Neural crest cell (in vitro differentiated cells): ENCODE measurements at places on chromosomes 7 and 10. TPM values are rescaled to one million over a fixed set of nuclear protein-coding genes. Genes with fewer than 3 reads are reported as not detected.

Gene GBX1
- 2.0 and 2.4 TPM in 2 replicates for total RNA-seq

Gene SERPINE1
- 0.07 TPM in 1 of 2 replicates, not detected in the other for total RNA-seq

Gene BLNK
- total RNA-seq, result not detected in 2 replicates

Gene PNLIPRP1
- not detected in 2 replicates for total RNA-seq

Gene PIK3AP1
- total RNA-seq, result 0.73 and 1.3 TPM in 2 replicates

Gene C10orf120
- not detected in 2 replicates for total RNA-seq

Gene SKIDA1
- total RNA-seq, result 52.1 and 53.0 TPM in 2 replicates

Gene ZPBP
- total RNA-seq, result not detected in 2 replicates

Gene ZEB1
- total RNA-seq, result 38.7 and 40.0 TPM in 2 replicates

Gene EMX2
- total RNA-seq, result 1.0 and 1.1 TPM in 2 replicates

Gene SLC26A4
- total RNA-seq, result 0.12 and 0.52 TPM in 2 replicates

Gene IFIT1B
- not detected in 2 replicates for total RNA-seq

Gene MGMT
- total RNA-seq, result 13.4 and 15.8 TPM in 2 replicates

Gene WDR11
- total RNA-seq, result 45.4 and 52.5 TPM in 2 replicates

Gene GJD4
- not detected in 2 replicates for total RNA-seq

Gene SPDYE9
- total RNA-seq, result not detected in 2 replicates

Gene PRPS1L1
- total RNA-seq, result not detected in 2 replicates

Gene WEE2
- total RNA-seq, result not detected in 2 replicates

Gene TMEM140
- 0.12 TPM in 1 of 2 replicates, not detected in the other for total RNA-seq

Gene CLRN3
- not detected in 2 replicates for total RNA-seq

Gene TMEM254
- total RNA-seq, result 30.6 and 33.8 TPM in 2 replicates

Gene NAT16
- 0.70 and 1.7 TPM in 2 replicates for total RNA-seq

Gene COBL
- total RNA-seq, result 0.05 and 0.41 TPM in 2 replicates

Gene FGL2
- not detected in 2 replicates for total RNA-seq

Gene CHCHD3
- 98.4 and 107 TPM in 2 replicates for total RNA-seq

Gene VAX1
- total RNA-seq, result 0.16 and 0.23 TPM in 2 replicates

Gene ASB4
- 0.21 TPM in 1 of 2 replicates, not detected in the other for total RNA-seq

Gene GPR15LG
- not detected in 2 replicates for total RNA-seq

Gene LIPF
- not detected in 2 replicates for total RNA-seq

Gene KCNK18
- not detected in 2 replicates for total RNA-seq

Gene PRKCQ
- 3.2 and 3.3 TPM in 2 replicates for total RNA-seq

Gene NUTM2E
- total RNA-seq, result 1.6 and 2.0 TPM in 2 replicates

Gene HIPK2
- total RNA-seq, result 61.5 and 67.3 TPM in 2 replicates

Gene PITRM1
- total RNA-seq, result 46.6 and 47.4 TPM in 2 replicates

Gene BTBD16
- total RNA-seq, result not detected in 2 replicates

Gene ADARB2
- total RNA-seq, result 1.6 and 1.8 TPM in 2 replicates

Gene RBP3
- total RNA-seq, result not detected in 2 replicates

Gene GPR141
- total RNA-seq, result 0.26 TPM in 1 of 2 replicates, not detected in the other

Gene CDK14
- 42.2 and 49.6 TPM in 2 replicates for total RNA-seq

Gene TRIM8
- 76.9 and 82.8 TPM in 2 replicates for total RNA-seq

Gene ZNF487
- total RNA-seq, result 3.8 and 4.3 TPM in 2 replicates

Gene HOXA11
- not detected in 2 replicates for total RNA-seq

Gene PAX4
- total RNA-seq, result not detected in 2 replicates

Gene CPXM2
- total RNA-seq, result not detected in 2 replicates

Gene SLC29A4
- 32.5 and 40.0 TPM in 2 replicates for total RNA-seq

Gene NOS3
- total RNA-seq, result 6.1 and 7.4 TPM in 2 replicates

Gene TCAF2
- total RNA-seq, result 0.09 and 0.11 TPM in 2 replicates

Gene DDX21
- 67.2 and 70.7 TPM in 2 replicates for total RNA-seq

Gene BRAT1
- 47.3 and 52.7 TPM in 2 replicates for total RNA-seq

Gene FAM25G
- total RNA-seq, result not detected in 2 replicates

Gene DRGX
- total RNA-seq, result 0.18 and 0.19 TPM in 2 replicates

Gene SP8
- total RNA-seq, result 33.7 and 34.1 TPM in 2 replicates

Gene NUTM2D
- total RNA-seq, result 13.0 and 13.5 TPM in 2 replicates

Gene CTAGE6
- total RNA-seq, result not detected in 2 replicates

Gene PLAU
- 3.5 and 4.2 TPM in 2 replicates for total RNA-seq

Gene ZNF485
- 8.2 and 8.4 TPM in 2 replicates for total RNA-seq
